Brain microvascular endothelial cell (primary cell): ENCODE measurements at places on chromosomes 1 and 21.
A peak's percentile ranks its signal among the peaks of the same experiment; 100 is the strongest.

GRCh38 chr21:32726839-32727686, 750 bp downstream of the SYNJ1 start:
- DNase-seq, result peak; percentile 7

GRCh38 chr21:42243026-42243425, 24.1 kb downstream of the ABCG1 start:
- DNase-seq, result no peak

DNA sequence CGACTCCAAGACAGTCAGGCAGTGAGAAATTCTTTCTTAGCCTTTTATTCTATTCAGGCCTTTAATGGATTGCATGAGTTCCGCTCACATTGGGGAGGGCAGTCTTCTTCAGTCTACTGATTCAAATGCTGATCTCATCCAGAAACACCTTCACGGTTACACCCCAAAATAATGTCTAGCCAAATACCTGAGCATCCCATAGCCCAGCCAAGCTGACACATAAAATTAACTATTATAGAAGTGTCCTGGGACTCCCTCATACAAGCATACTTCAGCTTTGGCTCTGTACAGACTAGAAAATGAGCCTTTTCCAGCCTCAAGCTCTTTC, 3.6 kb upstream of the SLC16A4 start:
- no peak for DNase-seq

- no peak for DNase-seq
These were observed 21.8 kb downstream of the MMEL1 start for GRCh38 chr1:2611031-2611501.

GRCh38 chr1:189941922-189942321, 535.7 kb downstream of the BRINP3 start:
- DNase-seq, result no peak

GRCh38 chr1:31427322-31427721, 14.3 kb downstream of the SERINC2 start:
- no peak for DNase-seq

- DNase-seq, result peak; percentile 27
These were observed 251.1 kb upstream of the ADGRL2 start for GRCh38 chr1:81549588-81550127.

DNA sequence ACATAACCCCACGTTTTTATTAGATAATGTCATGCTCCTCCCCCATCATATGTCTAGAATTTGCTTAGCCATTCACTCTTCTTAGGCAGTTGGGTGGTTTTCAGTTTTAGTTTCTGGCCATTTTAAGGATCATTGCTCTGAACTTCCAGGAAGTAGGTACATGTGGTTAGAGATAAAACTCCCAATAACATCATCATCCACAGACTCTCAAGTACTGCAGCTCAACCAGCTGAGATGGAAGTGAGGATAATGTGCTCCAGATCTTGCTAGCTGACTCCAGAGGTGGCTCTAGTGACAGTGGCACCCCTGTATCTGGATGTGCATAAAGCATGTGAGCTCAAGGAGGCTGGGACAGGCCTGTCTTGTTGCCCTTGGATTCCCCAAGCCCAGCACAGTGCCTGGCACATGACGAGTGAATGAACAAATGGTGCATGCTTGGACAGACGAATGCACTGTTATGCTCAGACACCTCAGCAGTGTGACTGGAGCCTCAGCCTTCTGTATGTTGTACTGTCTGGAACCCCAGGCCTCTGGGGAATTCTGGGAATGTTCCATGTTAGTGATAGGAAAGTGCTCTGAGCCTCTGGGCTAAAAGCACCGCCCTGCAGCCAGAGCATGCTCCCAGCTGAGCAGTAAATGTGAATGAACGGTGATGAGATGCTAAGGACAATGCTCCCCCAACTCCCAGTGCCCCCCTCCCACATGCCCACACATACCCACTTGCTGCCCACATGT, 16.4 kb upstream of the KCNN3 start:
- no peak for DNase-seq

- DNase-seq, result no peak
These were observed 10.8 kb upstream of the ANGPTL7 start for GRCh38 chr1:11178021-11179015.

DNA sequence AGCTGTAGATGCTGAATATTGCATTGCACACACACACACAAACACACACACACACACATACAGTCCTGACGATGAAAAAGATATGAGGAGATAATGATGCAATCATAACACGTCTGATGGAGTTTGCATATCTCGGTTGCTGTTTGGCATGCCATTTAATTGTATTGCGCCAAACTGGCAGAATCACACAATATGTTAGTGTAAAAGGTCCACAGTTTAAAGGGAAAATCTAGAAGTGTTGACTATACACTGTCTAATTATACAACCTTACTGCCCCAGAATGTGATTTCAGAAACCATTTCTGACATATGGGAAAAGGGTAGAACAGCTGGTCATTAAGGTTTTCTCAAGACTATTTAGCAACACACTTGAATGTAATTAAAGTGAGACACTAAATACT, 123.7 kb upstream of the PROX1 start:
- DNase-seq, result no peak

DNA sequence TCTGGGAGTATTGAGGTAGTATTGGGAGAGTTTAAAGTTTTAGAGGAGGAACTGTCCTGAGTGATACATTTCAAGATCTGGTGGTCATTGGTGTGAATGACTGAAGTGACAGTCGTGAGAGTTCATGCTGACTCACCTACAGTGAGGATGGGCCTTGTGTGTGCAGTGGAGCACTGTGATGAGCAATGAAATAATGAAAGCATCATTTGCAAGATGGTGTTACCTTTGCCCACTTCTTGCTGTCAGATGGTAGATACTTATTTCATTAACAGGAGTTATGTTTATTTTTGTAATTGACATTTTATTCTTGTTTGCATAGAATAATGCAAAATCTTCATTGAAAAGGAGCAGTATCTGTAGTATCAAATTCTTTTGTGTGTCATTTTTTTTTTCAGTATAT, 29.0 kb downstream of the POU2F1 start:
- no peak for DNase-seq

DNA sequence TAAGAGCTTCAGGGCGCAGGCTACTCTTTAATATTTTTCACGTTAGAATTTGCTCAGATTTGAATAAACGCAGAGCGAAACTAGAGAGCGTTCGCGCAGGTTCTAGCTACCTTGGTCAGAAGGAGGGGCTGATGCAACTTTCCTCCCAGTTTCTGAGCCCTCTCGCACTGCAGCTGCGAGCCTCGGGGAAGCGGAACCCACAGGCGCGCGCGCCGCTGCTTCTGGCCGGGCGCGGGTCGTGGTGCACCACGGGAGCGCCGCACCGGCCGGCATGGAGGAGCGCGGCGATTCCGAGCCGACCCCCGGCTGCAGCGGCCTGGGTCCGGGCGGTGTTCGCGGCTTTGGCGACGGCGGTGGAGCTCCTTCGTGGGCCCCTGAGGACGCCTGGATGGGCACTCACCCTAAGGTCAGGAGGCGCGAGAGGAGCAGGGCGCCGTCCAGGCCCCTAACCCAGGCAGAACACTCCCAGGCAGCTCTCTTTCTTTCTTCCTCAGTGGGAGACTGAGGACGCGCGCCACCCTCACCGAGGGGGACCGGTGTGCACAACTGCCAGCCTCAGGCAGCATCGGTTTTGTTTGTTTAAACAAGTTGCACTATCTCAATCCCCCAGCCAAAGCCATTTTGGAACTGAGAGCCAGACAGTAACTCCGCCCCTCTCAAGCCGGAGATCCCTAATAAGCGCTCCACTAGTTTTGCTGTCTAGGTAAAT, at the start of gene TSEN15:
Gene TSEN15, plus strand, starts transcription at position 246 of the 709 bp plus-strand sequence. Its CDS starts 26 bp downstream, at position 272.
- peak; percentile 63 for DNase-seq

DNA sequence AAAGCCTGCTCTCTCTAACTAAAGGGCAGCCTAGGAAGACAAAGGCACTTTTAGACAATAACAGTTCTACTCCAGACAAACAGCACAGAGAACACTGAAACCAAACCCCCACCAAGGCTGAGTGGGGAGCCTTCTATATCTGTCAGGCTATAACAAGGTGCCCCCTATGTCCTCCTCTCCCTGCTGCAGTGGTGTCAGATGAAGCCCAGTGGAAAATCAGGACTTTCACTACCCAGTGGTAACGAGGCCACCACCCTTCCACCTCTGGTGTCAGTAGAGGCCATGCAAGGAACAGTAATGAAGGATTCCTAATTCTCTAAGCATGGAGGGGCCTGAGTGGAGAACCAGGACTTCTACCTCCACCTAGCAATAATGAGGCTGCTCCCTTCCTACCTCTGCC, 83.7 kb downstream of the ZSWIM5 start:
- no peak for DNase-seq

- no peak for DNase-seq
These were observed 46.5 kb downstream of the STX6 start for GRCh38 chr1:180976191-180976590.

- no peak for DNase-seq
These were observed 127.1 kb downstream of the SLC30A10 start for GRCh38 chr1:219801156-219801820.

DNA sequence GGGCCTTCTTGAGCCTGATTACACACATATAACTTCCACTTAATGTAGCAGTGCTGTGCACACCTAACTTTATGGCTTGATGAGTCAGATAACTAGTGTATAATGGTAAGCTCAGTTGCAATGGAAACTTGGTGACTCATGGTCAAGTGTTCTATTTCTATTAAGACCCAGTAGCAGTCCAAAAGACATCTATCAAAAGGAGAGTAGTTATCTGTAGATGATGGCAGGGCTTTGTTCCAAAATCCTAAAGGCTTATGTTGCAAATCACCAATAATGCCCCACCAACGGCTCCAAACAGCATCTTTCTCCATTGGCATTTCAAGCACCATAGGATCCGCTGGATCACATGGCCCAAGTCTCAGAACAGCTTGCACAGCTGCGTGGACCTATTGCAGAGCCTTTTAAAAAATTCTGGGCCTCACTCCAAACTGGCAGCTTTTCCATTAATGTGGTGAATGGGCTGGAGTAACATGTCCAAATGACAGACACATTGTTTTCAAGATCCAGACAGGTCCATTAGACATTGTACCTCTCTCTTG, 566.8 kb upstream of the USP24 start:
- peak; percentile 46 for DNase-seq

- DNase-seq, result no peak
These were observed 109.8 kb upstream of the HNRNPU start for GRCh38 chr1:244974106-244974505.

DNA sequence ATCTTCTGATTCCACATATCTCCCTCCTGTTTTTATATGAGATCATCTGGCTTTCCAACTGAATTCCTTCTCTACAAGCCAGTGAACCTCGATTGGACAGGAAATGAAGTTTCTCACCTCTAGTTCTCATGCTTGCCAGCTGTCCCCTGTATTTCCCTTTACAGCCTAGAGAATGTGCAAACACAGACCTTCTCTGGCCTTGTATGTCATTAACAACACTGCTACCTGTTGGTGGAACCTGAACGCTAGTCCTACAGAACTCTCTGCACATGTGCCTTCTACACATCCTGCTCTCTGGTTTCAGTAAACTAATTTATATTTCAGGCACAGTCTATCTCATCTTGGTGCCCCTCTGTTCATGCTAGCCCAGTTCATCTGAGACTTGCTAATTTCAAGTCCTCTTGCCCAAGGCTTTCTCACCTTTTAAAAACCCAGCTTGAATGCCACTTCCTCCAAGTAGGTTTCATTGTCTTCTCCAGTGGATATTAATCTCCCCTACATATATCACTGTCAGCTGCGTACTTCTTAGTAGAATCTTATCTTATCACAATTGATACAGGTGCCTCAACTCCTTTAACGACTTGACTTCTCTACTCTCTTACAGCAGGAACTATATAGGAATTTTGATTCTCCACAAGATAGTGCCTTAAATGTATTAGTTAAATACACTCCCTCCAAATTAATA, 549.9 kb downstream of the PLPP3 start:
- no peak for DNase-seq

DNA sequence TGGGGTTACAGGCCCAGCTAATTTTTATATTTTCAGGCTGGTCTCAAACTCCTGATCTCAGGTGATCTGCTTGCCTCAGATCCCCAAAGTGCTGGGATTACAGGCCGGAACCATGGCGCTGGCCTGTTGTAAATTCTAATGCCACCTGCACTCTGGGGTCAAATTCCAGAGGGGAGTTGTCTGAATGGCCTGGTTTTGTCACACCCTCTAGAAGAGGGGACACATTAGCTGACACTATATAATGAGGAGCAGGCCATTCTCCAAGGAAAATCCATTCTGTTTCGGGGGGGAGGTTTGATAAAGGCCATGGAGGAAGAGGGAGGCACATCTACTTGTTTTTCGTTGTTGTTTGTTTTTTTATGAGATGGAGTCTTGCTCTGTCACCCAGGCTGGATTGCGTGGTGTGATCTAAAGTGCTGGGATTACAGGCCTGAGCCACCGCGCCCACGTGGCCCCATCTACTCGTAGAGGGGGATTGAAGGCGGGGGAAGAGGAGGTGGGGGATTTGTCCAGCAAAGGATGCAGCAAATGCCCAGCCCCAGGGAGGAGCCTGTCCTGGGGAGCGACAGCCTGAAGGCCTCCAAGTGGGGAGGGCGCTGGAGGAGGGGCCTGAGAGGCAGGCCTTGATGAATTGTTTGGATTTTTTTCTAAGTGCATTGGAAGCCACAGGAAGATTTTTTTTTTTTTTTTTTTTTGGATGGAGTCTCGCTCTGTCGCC, 78.4 kb upstream of the SLC45A1 start:
- DNase-seq, result peak; percentile 61

- no peak for DNase-seq
These were observed 19.8 kb downstream of the PARP1 start for GRCh38 chr1:226388131-226388530.

DNA sequence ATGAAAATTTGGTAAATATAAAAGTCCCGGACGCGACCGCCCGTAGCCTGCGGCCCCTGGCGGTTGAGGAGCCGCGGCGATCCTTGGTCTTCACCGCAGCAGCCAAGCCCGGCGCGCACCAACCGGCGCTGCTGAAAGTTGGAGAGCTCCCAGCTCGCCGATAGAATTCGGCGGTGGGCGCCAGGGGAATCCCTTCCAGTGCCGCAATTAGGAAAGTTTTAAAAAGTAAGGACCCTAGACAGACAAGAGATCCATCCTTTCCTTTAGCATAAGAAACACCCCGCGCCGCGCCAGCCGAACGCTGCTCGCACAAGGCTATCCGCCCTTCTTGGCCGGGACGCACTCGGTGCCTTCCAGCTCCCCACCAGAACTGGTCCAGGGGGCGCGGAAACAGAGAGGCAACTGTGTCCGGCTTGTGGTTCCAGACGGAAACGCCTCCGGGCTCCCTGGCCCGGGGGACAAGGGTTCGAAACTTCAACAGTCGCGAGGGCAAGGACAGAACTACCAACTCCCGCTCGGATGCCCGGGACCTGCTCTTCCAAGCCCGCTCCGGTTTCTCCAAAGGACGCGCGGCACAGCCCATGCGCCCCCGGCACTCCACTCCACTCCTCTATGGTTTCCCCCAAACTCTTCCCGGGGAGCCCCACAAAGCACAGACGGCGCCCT, 1.7 kb downstream of the FAM78B start:
- peak; percentile 22 for DNase-seq

DNA sequence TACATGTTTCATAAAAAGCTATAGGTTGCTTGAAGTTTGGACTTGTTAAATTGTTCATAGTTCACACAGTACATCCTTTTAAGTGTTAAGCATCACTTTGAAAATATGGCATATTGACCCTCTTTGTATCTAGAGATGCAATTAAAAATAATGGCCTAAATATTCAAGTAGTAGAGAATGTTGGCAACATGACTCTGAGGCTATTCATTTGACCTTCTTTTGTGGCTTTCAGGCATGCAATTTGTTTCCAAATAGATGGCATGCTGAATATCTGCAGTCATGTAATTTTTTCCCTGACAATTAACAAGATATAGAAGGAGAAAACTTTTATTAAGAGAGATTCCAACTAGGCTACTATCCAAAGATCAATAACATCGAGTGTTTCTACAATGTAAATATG, 230.5 kb upstream of the ZRANB2 start:
- no peak for DNase-seq
